Effector memory CD4-positive, alpha-beta T cell (primary cell): ENCODE measurements at places on chromosomes 12 and 14.

- DNase-seq = no peak
Observed at GRCh38 chr12:2645460-2645859, 149.3 kb upstream of the FKBP4 start.

DNA sequence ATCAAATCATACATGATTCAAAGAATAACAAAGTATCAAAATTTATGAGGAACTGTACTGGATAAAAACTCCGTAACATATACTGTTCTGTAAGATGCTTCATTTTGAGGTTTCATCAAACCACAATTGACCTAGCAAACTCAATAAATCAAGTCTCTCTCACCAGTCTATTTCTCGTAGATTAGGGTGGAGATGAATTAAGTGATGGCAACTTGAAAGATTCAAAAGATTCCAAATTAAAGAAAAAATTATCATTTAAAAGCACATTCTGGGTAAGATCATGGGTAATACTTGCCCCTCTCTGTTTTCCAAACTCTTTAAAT lies 74.4 kb downstream of the PAPLN start:
- no peak for DNase-seq

DNA sequence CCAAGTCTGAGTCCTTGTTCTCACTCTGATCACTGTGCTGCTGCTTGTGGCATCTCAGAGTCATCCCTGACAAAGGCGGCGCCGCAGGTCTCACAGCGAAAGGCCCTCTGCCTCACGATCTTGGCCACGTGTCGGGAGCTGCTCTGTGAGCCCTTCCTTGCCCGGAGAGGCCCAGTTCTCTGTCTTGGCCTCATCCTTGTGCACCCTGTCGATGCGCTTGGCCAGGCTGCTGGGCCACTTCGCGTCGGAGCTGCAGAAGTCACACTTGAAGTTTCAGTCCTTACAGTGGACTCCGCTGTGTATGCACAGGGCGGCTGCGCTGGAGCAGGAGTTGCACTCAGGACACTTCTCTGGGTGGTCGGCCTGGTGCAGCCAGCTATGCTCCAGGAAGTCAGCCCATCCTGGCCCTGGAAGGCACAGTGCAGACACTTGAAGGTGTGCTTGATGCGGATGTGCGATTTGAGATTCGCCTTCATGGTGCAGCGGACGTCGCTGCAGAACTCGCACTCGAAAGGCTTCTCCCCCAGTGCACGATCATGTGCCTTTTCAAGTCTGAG lies 36.4 kb upstream of the SAV1 start:
- no peak for DNase-seq

DNA sequence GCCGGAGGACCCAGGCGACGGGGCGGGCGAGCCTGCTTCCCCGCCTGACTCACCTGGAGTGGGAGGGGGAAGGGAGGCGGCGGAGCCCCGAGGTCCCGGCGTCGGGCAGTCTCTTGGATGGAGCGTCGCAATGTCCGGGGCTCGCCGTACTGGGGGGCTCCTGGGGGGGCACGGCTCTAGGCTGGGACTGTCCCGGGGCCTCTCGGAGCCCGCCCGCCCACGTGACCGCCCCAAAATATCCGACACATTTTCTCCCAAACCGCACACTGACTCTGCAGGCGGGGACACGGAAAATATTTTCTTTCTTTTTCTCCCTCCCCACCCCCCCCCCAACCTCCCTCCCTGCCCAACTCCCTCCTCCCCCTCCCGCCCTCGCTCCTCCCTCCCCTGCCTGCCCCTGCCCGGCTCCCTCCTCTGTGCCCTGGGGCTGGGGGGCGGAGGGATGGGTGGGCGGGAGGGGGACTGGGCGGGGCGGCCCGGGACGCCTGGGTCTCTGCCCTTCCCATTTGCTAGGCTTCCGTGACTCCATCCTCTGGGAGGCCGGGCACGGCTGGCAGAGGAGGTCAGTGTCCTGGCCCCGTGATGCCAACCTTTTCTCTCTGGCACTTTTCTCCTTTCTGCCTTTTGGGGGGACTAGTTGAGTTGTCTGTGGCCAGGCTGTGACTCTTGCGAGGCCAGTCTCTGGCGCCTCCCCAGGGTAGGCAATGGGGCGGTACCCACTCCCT lies at the start of gene RARG:
Gene RARG (minus strand): TSS at position 289 of the 725 bp plus-strand sequence. CDS start 4,664 bp downstream, outside the sequence.
- DNase-seq = peak; percentile 62

- no peak for DNase-seq
Observed at GRCh38 chr14:85531587-85532373, 1.8 kb downstream of the FLRT2 start.
